ENCODE measurements at places on chromosomes 7 and 10.

DNA sequence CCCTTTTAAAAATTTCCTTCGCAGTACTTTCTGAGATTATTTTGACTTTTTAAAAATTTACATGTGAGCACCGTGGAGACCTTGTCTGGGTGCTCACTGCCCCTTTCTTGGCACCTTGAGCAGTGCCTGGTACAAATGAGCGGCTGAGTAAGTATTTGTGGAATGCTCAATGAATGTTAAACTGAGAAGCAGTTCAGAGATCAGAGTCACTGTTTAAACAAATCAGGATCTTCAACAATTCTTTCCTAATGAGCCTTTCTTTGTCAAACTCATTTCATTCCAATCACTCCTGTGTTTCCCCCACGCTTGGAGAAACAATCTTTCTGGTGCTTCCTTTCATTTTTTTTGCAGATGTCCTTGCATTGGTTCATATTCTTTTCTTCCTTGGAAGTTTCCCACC, 611.3 kb upstream of the GALNT17 start:
- DNase-seq, result no peak

DNA sequence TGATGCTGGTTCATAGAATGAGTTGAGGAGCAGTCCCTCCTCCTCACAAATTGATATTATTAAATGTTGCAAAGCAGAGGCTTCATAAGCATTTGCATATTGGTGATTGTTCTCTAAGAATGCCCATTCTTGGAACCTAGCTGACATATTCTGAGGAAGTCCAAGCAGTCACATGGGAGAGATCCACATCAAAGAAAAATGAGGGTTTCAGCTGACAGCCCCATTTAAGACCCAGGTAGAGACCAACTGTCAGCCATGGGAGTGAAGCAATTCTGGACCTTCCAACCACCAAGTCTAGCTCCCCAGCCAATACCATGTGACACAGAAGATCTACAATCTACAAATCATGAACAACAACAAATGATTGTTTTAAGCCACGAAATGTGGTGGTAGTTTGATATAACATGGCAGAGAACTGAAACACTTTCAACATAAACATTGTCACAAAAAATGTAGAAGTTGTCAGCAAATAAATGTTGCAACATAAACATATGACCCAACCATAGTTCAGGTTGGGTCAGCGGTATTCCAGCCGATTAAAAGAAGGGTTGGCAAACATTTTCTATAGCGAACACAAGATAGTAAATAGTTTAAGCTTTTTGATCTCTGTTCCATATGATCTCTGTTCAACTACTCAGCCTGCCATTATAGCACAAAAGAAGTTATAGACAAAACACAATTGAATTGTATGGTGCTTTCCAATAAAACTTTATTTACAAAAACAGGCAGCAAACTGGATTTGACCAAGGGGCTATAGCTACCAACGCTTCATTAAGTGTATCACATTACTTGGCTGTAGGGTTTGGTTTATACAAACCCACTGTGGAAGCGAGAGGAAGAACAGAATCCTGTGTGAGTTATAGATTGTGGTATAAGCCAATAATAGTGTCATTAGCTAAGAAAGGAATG, 41.4 kb upstream of the MPP7 start:
- no peak for DNase-seq

DNA sequence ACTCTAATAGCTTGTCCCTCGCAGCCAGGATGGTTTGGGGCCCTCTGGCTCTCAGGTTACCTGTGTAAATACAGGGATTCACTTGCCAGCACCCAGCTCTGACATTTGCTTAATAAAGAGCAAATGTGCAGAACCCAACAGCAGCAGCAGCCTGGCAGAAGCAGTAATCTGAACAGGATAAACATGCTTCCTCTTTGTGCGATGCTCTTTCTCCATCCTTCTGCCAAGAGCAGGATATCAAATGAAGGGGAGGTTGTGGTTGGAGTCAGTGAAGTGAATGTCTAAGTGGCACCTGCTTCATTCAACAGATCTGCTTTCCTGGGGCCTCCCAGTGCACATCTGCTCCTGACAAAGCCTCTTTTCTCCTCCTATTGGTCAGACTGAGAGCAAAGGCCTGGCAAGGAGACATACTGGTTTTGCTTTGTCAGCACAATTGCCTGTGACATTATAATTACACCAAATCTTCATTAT, 130.3 kb downstream of the NRF1 start:
- DNase-seq, result peak; percentile 94

GRCh38 chr7:139232904-139233303, 1.9 kb downstream of the UBN2 start:
- DNase-seq, result no peak

- no peak for DNase-seq
Observed at GRCh38 chr10:82924711-82925110, 1049.7 kb downstream of the NRG3 start.

- no peak for DNase-seq
Observed at GRCh38 chr7:18828994-18829857, 288.2 kb downstream of the TWIST1 start.

DNA sequence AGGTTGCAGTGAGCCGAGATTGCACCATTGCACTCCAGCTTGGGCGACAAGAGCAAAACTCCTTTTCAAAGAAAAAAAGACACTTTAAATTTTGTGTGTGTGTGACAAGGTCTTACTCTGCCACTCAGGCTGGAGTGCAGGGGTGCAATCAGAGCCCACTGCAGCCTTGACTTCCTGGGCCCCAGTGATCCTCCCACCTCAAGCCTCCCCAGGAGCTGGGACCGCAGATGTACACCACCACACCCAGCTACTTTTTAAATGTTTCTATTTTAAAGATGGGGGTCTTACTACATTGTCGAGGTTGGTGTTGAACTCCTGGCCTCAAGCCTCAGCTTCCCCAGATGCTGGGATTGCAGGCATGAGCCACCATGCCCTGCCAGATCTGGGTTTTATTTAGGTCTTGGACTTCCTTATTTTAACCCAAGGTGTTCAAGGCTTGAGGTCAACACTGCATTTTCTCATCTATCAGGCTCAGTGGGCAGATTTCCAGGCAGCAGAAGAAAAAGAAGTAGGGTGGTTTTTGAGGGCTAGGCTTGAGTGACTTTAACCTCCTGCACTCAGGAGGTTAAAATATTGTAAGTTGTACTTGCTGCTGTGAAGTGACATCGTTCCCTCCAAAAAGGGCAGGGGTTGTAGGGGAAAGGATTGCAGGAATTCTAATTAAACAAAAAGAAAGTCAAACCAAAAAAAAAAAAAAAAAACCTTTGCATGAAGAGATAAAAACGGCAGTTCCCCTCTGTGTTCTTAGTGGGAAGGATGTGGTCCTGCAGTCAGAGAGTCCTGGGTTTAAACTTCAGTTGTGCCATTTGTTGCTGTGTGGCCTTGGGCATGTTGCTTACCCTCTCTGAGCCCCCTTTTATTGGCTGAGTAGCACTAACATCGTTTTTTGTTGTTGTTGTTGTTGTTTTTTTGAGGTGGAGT, 71.5 kb downstream of the CARD11 start:
- DNase-seq, result no peak

DNA sequence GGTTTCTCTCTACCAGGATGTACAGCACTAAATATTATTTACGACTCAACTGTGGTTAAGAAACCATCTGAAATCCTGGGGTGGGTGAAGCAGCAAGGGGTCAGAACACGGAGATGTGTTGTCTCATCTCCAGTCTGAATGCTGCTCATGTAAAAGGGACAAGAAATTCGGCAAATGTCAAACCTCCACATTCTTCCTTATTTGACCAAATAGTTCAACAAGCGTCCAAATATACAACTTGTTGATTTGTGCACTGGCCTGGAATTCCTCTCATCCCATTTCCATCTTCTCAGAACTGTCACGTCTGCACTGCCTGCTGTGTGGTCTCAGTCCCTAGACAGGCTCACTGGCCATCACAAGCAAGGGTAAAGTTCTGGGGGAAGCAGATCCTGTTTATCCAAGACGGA, 520.0 kb downstream of the PARD3 start:
- DNase-seq, result no peak

- no peak for DNase-seq
Observed at GRCh38 chr7:140902303-140902953, 22.3 kb downstream of the BRAF start.

- DNase-seq, result no peak
Observed at GRCh38 chr10:62527019-62527827, 153.1 kb downstream of the ZNF365 start.

GRCh38 chr7:65798111-65799075, 74.5 kb upstream of the VKORC1L1 start:
- no peak for DNase-seq

DNA sequence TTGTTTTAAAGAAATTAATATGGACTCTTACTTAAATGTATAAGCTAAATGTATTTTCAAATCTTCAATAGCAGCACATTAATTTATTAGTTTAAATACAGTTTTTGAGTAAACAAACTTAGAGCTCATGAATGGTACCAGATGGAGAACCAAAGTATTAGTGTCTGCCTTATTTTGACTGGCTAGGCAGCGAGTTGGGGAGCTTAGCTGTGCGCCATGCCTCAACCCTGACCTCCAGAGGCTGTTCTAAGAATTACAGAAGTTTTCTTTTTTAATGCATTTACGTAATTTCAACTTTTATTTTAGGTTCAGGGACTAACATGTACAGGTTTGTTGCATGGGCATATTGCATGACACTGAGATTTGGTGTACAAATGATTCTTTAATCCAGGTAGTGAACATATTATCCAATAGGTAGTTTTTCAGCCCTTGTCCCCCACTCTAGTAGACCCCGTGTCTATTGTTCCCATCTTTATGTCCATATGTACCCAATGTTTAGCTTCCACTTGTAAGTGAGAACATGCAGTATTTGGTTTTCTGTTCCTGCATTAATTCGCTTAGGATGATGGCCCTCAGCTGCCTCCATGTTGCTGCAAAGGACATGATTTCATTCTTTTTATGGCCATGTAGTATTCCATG, 166.8 kb downstream of the IQUB start:
- no peak for DNase-seq

GRCh38 chr7:133778472-133778871, 348.7 kb upstream of the LRGUK start:
- DNase-seq, result no peak

DNA sequence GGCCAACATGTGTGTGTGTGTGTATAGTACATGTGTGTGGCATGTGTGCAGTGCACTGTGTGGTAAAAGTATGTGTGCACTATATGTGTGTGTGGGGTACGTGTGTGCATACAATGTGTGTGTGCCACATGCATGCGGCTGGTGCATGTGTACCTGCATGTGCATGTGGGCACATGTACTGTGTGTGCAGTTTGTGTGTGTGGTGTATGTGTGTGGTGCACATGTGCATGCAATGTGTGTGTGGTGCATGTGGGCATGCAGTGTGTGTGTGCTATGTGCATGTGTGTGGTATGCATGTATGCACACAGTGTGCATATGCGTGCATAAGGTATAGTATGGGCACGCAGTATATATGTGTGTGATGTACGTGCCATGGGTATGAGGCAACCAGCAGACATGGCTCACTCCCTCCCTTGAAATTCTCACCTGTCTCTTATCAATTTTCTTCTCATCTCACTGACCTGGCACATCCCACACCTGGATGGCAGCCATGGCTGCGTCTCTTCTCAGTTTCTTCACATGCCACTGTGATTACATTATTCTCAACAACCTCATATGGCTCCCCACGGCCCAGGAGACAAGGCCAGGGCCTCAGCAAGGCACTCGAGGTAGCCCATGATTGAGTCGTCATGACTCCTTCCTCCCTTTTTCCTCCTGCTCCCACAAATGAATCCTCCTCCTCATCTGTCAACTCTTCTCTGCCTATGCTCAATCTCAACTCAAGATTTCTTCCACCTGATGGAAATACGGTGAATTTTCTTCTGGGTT, 57.0 kb downstream of the NUDCD3 start:
- no peak for DNase-seq

GRCh38 chr10:129968020-129968852, 4.2 kb upstream of the EBF3 start:
- no peak for DNase-seq

- no peak for DNase-seq
Observed at GRCh38 chr7:37924491-37925041, 4.1 kb downstream of the EPDR1 start.

DNA sequence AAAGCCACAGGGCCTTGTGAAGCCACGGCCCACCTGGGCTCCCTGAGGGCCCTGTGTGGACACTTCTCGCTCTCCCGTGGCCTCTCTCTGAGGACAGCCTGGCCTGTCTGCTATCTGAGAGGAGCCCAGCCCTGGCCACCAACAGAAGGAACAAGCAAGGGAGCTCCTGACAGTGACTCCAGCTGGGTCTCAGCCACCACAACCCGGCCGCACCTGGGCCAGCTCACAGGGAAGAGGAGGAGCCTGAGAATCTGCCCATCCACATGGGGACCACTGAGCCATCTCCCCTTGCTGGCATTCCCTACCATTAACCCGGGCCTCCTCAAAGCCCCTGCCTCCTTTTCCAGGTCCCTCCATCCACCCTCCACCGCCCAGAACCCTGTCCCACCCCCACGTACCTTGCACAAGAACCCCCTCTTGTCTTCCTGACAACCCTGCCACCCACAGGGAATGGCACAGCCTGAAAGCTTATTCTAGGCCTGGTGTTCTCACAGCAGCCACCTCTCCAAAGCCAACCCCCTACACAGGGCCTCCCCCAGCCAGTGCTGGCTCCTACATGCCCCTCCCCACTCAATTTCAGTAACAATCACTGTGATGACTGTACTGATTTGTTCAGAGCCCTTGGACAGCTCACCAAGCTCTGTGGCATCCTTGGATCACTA, 120.2 kb downstream of the GRID1 start:
- no peak for DNase-seq
